ENCODE measurements at places on chromosomes 16 and 17. TPM values are rescaled to one million over a fixed set of nuclear protein-coding genes. Genes with fewer than 3 reads are reported as not detected.
A peak's percentile ranks its signal among the peaks of the same experiment; 100 is the strongest.

DNA sequence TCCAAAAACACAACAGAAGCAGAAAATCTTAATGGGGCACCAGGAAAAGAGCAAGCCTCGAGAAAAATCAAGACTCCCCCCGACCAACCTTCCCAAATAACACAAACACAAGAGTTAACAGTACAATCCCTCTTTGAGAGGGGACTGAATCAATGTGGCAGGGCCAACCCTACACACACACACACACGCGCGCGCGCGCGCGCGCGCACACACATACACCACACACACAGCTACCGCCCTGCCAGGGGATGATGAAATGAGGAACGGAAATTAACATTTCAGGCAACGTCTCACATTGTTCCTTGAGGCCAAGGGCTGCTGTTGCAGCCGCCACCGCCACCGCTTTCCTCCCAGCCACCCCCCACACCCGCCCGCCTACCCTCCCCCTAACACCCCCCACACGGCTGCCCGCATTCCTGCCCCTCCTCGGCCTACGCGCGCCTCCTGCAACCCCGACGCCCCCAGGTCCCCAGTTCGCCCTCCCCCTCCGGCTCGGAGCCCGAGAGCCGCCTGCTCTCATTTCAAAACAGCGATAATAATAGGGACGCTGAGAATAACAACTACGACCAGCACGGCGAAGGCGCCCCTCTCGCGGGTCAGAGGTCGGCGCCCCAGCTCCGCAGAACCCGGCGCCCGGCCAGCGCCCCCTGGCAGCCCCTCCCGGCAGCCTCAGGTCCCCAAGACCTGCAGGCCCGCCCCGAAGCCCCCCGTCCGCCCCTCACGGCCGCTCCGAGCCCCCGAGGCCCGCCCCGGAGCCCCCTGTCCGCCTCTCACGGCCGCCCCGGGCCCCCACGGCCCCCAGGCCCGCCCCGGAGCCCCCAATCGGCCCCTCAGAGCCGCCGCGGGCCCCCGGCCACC lies 1.1 kb downstream of the ANKRD11 start:
- peaks cover 17% of the 10 kb centered on the region for H3K36me3 ChIP-seq
- peaks cover 63% of the 10 kb centered on the region for H3K4me1 ChIP-seq
- H3K27ac ChIP-seq, result peak overlapping the region; percentile 93
- peak overlapping the region; percentile 92 for H3K4me3 ChIP-seq
- peak; percentile 91 for DNase-seq

DNA sequence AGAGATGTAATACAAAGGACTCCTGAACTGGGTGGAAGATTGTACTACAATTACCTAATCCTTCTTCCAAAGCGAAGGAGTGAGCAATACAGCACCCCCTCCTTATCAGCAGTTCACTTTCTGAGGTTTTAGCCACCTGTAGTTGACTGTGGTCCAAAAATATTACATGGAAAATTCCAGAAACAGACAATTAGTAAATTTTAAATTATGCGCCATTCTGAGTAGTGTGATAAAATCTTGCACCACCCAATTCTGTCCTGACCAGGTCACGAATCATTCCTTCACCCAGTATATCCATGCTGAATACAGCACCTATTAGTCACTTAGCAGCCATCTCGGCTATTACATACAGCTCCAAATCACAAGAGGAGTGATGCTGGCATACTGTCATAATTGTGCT lies 23.2 kb downstream of the VPS53 start:
- no peaks in the 10 kb centered on the region for H3K4me1 ChIP-seq
- H3K27ac ChIP-seq, result no peak overlapping the region
- no peak overlapping the region for H3K4me3 ChIP-seq

DNA sequence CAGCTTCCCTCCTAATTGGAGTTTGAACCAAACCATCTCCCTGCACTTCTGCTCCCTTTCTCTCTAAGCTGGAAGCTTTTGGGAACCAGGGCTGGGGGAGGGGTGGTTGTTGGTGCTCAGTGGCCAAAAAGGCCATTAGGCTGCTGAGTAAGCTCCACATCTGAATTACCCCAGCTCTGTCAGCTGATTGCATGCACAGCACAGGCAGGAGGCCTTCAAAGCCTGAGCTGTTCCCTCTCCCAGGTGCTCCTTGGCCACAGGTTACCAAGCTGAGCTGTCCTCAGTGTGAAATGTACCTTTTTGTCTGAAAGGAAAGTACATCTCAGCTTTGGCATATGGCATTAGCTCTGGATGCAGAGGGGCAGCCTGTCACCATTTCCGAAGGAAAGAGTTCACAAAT lies 6.2 kb upstream of the TBKBP1 start:
- H3K27ac ChIP-seq, result no peak overlapping the region
- H3K4me1 ChIP-seq, result peaks cover 21% of the 10 kb centered on the region
- H3K4me3 ChIP-seq, result no peak overlapping the region
- H3K27me3 ChIP-seq, result peaks cover 3% of the 10 kb centered on the region

- DNase-seq, result no peak
- H3K4me3 ChIP-seq, result no peak overlapping the region
Observed at GRCh38 chr16:81695321-81696165, 83.5 kb upstream of the PLCG2 start.

DNA sequence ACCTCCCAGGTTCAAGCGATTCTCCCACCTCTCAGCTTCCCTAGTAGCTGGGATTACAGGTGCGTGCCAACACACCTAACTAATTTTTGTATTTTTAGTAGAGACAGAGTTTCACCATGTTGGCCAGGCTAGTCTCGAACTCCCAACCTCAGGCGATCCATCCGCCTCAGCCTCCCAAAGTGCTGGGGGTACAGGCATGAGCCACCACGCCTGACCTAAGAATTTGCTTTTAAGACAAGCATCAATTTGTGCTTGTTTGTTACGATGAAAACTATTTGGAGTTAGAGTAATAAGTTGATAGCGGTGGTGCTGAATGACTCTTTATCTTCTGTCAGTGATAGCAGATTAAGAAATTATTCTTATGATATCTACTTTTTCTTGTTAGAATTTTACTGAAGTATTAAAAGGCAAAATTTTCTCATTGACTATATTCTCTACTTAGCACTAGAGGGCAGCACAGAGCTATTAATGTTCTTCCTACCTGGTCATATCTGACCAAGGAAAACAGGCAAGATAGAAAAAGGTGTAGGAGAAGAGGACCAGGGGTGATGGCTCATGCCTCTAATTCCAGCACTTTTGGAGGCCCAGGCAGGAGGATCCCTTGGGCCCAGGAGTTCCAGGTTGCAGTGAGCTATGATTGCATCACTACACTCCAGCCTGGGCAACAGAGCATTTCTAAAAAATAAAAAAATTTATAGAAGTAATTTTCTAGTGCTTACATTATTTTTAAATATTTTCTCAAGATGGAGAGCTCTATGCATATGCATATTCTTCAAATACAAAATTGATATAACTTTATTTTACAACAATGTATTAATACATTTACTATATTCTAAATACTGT lies 24.5 kb downstream of the STXBP4 start:
- H3K4me1 ChIP-seq, result no peaks in the 10 kb centered on the region
- DNase-seq, result no peak
- H3K4me3 ChIP-seq, result no peak overlapping the region

DNA sequence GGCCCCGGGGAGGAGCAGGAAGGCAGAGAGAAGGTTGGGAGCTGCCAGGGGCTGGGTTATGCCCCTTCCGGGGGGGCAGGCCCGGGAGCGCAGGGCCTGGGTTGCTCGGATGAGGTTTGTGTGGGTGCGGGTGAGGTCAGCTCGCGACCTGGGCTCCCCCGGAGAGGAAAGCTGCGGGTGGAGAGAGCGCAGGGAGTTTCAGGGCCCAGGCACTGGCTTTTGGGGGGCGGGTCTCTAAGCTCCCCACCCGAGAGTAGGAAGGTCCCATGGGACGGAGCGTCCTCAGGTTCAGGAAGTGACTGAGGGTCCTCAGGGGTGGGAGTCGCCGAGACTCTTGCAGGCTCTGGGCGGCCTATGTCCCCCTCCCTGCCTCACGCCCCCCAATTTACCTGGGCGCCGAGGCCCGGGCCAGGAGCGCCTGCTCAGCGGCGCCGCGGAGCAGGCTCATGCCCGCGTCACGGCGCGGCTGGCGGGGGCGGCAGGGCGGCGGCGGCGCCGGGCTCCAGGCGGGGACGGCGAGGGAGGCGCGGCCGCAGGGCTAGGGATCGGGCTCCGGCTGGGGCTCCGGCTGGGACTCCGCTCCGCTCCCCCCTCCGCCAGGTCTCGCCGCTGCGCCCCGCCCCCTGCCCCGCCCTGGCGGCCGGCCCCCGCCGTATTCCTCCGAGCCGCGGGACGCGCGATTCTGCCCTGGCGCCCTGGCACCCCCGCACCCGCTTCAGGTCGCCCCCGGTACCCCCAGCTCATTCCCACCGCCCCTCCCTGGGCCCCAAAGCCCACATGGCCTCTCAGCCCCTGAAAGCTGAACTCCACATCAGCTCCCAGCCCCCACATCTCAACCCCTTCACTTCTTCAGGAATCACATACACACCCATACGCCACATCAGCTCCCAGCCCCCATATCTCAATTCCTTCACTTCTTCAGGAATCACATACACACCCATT lies at the start of gene DOK4:
Gene DOK4, minus strand, starts transcription at position 578 of the 942 bp plus-strand sequence. CDS start 6,986 bp downstream, outside the sequence.
- DNase-seq, result peak; percentile 81
- H3K27ac ChIP-seq, result peak within 1 kb of the TSS; percentile 49
- no peaks in the 10 kb centered on the region for H3K36me3 ChIP-seq
- peak within 1 kb of the TSS; percentile 71 for H3K4me3 ChIP-seq
- H3K27me3 ChIP-seq, result peaks cover 3% of the 10 kb centered on the region

GRCh38 chr17:4645642-4646041 lies 4.2 kb upstream of the ALOX15 start:
- peaks cover 9% of the 10 kb centered on the region for H3K4me1 ChIP-seq
- H3K4me3 ChIP-seq, result no peak overlapping the region
- H3K36me3 ChIP-seq, result no peaks in the 10 kb centered on the region

DNA sequence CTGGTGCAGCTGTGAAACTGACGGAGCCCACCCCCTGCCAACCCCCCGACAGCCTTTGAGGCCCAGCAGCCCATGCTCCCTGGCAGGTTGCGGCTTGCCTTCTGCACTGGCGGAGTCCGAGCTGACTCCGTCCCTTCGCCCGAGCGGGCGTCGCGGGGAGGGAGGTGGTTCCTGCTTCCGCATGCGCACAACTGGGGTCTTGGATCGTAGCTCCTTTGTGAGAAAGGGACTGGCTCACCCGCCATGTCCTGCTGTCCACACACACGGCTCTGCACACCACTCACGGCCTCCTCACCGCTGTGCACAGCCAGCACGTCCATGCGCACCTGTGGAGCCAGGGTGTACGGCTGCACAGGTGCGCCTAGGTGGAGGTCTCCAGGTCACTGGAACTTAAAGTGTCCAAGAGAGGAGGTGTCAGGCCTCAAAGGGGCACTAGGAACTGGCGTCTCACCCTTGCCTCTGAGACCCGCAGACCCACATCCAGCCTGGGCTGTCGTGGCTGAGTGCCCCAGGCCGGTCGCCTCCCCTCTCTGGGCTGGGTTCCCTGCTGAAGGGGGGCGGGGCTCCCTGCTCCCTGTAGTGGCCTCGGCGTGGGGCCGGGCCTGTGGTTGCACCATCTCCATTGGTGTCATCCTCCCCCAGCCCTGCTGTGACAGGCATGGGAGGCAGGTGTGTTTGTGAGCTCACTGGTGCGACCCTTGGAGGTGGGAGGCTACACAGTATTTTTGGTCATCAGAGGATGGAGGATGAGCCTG lies 45.3 kb downstream of the JPH3 start:
- no peaks in the 10 kb centered on the region for H3K36me3 ChIP-seq
- peaks cover 37% of the 10 kb centered on the region for H3K27me3 ChIP-seq
- no peak overlapping the region for H3K4me3 ChIP-seq
- DNase-seq, result no peak
- peaks cover 7% of the 10 kb centered on the region for H3K4me1 ChIP-seq
- no peak overlapping the region for H3K27ac ChIP-seq

DNA sequence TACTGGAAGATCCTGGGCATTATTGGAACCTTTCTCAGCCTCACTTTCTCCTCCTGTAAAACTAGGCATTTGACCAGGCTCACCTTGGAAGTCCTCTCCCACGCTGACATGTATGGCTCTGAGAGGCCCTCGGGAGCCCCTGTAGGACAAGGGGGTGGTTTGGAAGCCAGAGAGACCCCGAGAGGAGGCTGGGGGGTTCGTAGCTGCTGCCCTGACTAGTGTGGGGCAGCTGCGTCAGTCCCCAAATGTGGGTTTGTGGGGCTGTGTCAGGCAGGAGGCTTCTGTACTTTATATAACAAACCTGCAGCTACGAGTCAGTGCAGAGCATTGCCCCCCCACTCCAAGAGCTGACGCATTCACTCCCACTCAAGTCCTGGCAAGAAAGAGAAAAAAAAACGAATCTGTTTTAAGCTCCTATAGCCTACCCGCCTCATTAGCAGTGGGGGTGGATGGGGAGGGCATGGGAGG lies 1.8 kb downstream of the CX3CL1 start:
- no peak for DNase-seq
- no peak overlapping the region for H3K27ac ChIP-seq
- H3K4me1 ChIP-seq, result peaks cover 14% of the 10 kb centered on the region
- H3K4me3 ChIP-seq, result no peak overlapping the region
- H3K36me3 ChIP-seq, result no peaks in the 10 kb centered on the region

DNA sequence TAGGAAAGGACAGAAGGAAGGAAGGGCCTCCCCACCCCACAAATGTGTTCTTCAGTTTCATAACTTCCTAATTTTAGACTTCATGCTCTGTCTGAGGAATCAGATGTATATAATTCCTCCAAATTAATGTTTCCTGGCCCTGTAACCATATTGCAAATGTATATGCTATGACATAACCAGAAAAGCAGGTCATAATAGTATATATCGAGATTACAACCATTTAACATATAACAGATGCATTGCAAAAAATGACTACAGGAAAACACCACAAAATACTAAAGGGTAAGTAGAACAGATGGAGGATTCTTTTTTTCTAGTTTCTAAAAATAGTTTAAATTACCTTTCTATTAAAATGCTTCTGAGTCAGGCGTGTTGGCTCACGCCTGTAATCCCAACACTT lies 3.1 kb upstream of the EXOC7 start:
- no peaks in the 10 kb centered on the region for H3K27me3 ChIP-seq
- peaks cover 6% of the 10 kb centered on the region for H3K36me3 ChIP-seq
- no peak overlapping the region for H3K4me3 ChIP-seq
- H3K4me1 ChIP-seq, result peaks cover 14% of the 10 kb centered on the region
- H3K27ac ChIP-seq, result no peak overlapping the region
- DNase-seq, result no peak

RCVRN gene
- not detected for total RNA-seq

TEX14 gene
- 0.28 TPM for total RNA-seq

AATK gene
- total RNA-seq, result 0.06 TPM

AANAT gene
- not detected for total RNA-seq

ITGAD gene
- 0.09 TPM for total RNA-seq

RRAD gene
- total RNA-seq, result 2.5 TPM

PPP1R1B gene
- not detected for total RNA-seq

OTOP2 gene
- total RNA-seq, result not detected
